ENCODE measurements at places on chromosomes 4 and X.

GRCh38 chrX:82711457-82711856 lies 796.6 kb upstream of the POU3F4 start:
- DNase-seq = no peak

- no peak for DNase-seq
Observed at GRCh38 chr4:72587334-72587733, 18.3 kb upstream of the ADAMTS3 start.

- DNase-seq = no peak
Observed at GRCh38 chrX:150623583-150623982, 55.2 kb downstream of the MTM1 start.

DNA sequence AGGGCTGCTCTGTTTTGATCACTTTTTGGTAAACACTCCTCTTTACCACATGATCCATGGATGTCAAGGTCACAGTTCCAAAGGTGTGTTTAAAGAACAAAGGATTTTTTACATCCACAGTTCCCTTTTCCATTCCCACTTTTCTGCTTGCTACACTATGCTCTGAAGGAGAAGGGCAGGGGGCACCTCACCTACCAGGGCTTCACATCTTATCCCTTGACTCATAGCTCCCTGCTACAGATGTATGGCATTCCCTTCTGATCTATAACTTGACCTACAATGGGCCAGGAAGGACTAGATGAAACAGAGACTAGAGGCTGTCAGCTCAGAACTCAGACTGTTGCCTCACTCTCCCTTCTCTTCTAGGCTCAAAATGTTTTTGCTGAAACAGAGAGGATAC lies 233.1 kb upstream of the RPS6KA3 start:
- DNase-seq = no peak

Data from stimulated activated CD4-positive, alpha-beta T cell treated with anti-CD3 and anti-CD28 coated beads, Interleukin-1b, Interleukin-23, amount 100 ng/mL, for 4 hours (primary cell).